T-helper 17 cell (primary cell): ENCODE measurements at places on chromosomes 2 and 18.

- no peak for DNase-seq
- no peaks in the 10 kb centered on the region for H3K36me3 ChIP-seq
- no peak overlapping the region for H3K4me3 ChIP-seq
- H3K27me3 ChIP-seq = peaks cover 15% of the 10 kb centered on the region
Observed at GRCh38 chr2:96471772-96472171, 33.4 kb downstream of the NEURL3 start.

- H3K4me1 ChIP-seq = peaks cover 11% of the 10 kb centered on the region
- peaks cover 2% of the 10 kb centered on the region for H3K36me3 ChIP-seq
- H3K4me3 ChIP-seq = no peak overlapping the region
- DNase-seq = no peak
- H3K27ac ChIP-seq = no peak overlapping the region
- H3K27me3 ChIP-seq = no peaks in the 10 kb centered on the region
Observed at GRCh38 chr2:219099329-219099728, 38.6 kb upstream of the IHH start.

DNA sequence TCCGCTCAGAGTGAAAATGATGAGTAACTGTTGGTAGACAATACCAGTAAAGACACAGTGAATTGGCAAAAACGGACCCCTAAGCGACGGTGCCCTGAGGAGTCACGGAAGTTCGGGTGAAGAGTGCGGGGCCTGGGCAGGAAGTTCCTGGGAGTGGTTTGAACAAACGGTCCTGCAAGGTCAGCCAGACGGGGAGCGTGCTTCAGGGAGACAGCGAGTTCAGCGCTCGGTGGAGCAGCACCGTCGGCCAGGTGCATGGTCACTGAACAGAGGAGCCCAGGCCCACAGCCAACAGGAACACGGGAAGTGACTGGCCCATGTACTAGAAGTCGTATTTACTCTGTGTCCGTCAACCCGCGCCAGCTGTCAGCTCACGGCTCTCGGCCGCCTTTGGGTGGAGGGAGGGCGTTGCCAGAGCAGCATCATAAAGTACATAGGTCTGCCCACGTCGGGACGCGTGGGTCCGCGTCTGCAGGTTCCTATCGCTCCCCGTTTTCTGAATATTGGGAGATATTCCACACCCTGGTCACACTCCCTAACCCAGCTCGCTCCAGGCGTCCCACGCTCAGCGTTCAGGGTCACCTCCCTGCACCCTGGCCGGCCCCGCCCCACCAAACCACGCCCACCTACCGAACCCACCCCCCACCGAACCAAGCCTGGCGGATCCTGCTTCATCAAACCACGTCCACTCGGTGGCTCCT is 75.6 kb upstream of the UXS1 start:
- H3K27ac ChIP-seq = peak overlapping the region; percentile 32
- H3K27me3 ChIP-seq = peaks cover 44% of the 10 kb centered on the region
- no peak for DNase-seq
- peak overlapping the region; percentile 93 for H3K4me3 ChIP-seq

DNA sequence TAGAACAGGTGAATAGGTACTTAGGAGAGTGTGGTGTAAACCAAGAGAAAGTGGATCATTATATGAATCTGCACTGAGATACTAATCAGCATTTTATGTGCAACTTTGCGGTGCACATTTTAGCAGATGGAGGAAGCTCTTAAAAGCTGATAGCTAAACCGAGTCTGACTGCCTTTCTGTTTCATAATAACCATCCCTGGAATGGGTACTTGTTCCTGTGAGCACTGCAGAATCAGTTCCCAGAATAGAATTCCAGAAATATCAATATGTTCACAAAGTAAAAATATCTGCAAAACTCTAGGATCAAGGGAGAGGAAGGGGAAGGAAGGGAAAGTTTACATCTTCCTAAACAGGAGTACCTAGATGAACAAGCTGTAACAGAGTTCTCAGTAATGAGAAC is 432.2 kb upstream of the HNRNPA3 start:
- H3K27ac ChIP-seq = no peak overlapping the region
- no peaks in the 10 kb centered on the region for H3K27me3 ChIP-seq

DNA sequence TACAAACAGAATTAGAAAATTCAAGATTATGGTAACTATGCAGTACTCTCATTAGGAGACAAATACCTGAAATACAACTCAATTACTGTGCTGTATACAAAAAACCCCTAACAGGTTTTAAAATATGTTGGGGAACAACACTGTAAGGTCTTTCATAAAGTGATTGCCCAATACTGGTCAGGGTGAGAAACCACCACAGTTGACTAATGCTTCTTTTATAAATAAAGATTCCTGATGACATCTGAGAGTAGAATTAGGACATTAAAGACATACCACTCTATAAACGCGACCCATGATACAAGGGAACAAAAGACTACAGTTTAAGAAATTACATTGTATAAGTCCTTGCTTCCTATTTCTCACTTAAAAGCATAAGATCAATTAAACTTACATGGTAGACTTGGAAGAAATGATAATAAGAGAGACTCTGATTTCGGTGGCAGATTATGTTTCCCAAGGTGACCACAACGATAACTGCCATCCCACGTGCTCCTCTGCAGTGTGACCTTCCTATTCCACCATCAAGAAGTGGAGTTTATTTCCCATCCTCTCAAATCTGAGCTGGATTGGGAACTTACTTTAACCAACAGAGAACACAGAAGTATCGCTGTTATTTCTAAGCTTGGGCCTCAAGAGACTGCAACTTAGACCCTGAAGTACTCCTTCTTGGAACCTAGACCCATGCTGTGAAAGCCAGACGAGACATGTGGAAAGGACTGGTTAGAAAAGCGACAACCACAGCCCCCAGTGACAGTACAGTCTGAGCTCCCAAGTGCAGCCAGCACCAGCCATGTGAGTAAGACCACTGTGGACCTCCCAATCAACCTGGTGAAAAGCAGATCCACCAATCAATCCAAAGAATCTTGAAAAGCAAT is 52.3 kb downstream of the ZNF521 start:
- no peaks in the 10 kb centered on the region for H3K27me3 ChIP-seq
- no peak overlapping the region for H3K4me3 ChIP-seq
- no peaks in the 10 kb centered on the region for H3K36me3 ChIP-seq
- H3K4me1 ChIP-seq = no peaks in the 10 kb centered on the region
